ENCODE measurements at places on chromosomes 3 and 15.

DNA sequence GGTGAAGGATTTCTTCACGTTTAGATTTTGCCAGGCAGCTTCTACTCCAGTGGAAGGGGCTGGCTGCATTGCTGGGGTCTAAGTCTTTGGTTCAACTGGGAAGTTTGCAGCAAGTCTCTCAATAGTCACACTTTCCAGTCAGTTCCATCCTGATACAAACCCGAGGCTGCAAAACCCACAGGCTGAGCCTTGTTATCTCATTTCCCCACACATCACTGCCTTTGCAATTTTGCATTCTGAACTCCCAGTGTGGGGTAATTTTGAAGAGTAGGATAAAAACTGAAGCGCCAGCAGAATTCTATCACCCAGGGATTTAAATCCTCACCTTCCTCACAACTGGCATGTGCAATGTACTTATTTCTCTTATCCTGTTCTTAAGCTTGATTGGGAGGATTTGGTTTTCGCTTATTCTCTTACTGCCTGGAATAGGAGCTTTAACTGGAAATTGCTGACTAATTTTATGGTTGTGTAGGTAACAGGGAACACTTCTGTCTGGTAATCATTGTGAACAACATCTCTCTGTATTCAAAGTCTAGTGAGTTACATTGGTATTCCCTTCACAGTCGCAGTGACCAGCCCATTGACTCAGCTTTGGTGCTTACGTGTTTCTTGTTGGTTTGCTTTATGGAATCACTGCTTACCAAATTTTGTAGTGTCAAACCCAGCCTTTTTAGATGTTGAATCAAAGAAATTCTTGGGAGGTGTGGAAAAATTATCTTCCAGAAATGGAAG, 142.0 kb upstream of the TOPAZ1 start:
- DNase-seq = no peak

GRCh38 chr3:10935846-10936631, 56.5 kb upstream of the SLC6A1 start:
- DNase-seq = no peak

DNA sequence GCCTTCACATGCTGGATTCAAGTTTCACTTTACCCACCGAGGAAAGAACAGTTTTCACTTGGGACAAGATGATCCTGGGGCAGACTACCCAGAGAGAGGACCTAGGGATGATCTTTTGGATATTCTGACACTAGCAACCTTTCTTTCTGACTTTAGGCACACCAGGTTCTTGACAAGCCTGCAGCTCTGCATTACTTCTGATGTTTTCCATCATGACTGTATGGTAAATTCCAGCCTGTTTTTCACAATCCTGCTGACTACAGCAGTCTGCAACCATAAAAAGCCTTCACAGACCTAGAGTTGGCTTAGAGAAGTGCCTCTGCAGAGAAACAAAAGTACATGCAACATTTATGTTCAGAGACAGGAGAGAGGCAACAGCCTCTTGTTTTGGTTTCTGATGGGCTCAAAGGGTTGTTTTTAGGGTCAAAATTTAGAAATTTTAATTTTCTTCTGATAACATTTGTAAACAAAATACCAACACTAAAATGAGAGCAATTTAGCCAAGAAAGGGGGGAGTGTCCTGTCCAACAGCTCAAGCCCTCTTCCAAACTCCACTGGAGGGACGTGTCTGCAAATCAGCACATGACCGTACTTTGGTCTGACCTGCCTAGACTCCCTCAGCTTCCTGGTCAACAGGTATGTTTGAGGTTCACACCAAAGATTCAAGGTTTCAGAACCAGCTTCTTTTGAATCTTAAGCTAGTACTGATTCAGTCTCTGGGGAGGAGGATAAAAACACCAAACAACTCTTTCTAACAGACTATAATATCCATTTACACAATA, 799 bp downstream of the ABI3BP start:
- no peak for DNase-seq

- DNase-seq = no peak
These were observed 29.5 kb downstream of the KCNAB1 start for GRCh38 chr3:156149876-156150275.

DNA sequence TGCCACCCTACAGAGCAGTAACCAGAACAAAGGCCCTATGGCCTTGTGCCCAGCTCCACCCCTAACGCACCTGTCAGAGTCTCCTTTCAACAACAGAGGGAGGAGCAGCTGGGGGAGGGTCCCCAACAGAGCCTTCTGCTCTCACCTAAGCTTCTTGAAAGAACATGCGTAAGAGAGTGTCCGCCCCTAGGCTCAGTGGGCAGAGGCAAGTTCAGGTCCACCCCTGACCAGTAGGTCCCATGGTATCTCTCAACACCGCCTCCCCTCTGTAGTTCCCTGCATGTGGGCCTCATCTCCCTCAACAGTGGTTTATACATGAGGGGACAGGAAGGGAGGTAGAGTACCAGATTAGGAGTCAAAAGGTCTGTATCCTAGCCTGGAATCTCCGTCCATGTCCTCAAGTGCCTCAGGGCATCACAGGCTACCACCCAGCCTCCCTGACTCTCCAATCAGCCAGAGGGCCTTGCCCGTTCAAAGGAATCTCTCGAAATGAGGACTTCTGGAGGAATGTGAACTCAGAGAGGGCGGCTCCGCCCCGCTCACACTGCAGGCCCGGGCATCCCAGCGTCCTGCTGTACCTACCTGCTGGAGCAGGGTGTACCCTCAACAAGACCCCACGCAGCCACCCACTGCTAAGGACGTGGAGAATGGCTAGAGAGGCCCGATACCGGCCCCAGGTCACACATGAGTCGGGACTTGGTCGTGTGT, 680 bp downstream of the POC1A start:
- peak; percentile 12 for DNase-seq

- no peak for DNase-seq
These were observed 251.1 kb downstream of the CHL1 start for GRCh38 chr3:447671-448070.

- no peak for DNase-seq
These were observed 83.5 kb downstream of the SV2B start for GRCh38 chr15:91183596-91183995.

- no peak for DNase-seq
These were observed 163.6 kb upstream of the PRICKLE2 start for GRCh38 chr3:64388886-64389285.

DNA sequence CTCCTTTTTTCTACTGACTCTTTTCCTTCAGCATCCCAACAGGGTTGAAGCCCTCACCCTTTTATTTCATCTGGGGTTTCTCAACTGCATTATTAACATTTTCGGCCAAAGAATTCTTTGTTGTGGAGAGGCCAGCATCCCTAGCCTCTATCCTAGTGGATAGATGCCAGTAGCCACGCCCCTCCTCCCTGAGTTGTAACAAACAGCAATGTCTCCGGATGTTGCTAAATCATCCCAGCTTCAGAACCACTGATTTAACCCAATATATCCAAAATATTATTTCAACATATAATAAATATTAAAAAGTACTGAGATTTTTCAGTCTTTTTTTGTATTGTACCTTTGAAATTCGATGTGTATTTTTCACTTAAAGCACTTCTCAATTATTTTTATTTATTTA, 2.0 kb upstream of the RNF111 start:
- DNase-seq = no peak

DNA sequence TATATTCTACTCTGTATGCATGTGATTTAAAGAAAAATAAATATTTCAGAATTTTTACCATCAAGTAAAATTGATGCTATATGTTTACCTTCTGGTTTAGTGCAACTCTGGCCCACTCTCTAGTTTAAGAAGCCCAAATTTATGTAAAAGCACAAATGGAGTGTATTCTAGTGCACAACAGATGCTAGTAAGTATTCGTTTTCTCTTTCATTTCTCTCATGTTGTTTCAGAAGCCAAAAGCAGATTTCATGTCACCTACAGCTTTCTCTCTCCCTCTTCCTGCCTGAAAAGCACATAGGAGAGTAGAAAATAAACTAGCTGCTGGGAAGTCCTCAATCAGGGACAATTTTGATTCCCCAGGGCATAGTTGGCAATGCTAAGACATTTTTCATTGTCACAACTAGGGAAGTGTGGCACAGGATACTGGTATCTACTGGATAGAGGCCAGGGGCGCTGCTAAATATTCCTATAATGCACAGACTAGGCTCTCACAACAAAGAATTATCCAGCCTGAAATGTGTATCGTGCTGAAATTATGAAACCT, 147.4 kb upstream of the ARHGEF26 start:
- no peak for DNase-seq

GRCh38 chr3:13460341-13460736, 19.8 kb upstream of the HDAC11 start:
- no peak for DNase-seq

DNA sequence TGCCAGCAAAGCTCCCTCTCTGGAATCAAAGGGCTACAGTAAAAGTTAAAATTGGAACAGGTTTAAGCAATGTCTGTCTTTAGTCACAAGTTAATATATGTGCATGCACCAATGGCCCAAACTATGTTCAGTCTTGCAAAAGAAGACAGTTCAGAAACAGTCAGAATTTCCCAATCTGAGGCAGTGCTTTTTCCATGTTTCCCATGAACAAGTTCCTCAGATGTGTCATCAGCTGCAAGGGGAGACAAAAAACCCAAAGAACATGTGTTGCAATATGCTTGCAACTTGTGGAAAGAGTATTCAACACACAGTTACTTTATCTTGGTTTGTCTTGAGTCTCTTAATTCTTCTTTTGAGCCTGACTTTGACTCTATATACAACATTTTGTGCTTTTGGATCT, 148.4 kb downstream of the USP13 start:
- no peak for DNase-seq

- no peak for DNase-seq
These were observed 451.0 kb downstream of the MFSD1 start for GRCh38 chr3:159252772-159253384.

DNA sequence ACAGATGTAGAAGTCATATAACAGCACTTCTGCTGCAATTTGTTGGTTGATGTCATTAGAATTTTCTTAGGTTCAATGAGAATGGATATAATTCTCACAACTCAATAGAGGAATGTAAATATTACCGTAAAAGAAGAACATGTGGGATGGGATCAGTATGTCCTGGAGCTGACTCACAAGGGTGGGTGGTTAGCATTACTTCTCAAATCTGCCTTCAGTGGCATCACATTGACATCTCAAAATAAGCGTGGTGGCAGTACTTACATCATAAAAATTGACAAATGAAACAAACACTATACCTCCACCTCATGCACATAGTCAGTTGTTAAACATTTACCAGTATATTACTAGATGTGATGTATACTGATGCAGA, 1068.0 kb upstream of the CADM2 start:
- DNase-seq = no peak

DNA sequence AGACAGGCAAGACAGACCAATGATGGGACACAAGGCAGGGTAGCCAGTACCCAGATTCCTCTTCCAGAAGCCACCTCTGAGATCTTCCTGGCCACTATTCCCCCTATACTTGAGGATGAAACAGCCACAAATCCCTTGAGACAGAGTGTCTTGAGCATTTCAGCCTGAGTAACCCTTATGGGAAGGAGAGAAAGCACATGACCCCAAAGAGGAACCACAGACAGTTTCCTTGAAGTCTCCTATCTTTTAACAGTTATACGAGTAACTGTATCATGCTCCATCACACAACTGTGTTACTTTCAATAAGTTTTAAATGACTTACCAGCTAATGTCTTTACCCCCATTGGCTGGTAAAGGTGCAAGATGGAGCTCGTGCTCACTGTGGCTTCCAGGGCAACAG, 9.3 kb downstream of the VIPR1 start:
- no peak for DNase-seq

DNA sequence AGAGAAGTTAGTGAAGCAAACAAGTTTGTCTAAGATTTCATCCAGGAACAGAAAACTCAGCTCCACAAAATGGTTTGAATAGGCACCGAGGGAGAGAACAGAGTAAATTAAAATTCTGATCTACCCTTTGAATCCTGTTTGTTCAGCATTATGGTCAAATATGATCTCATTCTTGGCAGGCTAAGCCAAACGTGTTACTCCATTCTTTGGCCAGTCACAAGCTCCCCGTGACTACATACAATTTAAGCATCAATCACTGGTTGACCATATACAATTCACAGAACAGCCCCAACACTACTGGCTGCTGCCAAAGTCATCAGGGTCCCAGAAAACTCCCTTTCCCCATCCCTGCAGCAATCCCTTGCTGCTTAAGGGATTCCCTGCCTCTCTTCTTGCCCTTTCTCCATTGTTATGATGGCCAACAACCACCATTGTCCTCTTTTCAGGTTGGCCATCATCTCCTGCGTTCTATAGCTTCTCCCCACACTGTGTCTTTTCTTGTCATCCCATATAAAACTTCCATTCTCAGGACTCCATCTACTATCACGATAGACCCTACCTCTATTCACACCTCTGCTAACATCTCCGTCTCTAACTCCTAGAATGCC, 46.3 kb downstream of the GOLIM4 start:
- DNase-seq = no peak

DNA sequence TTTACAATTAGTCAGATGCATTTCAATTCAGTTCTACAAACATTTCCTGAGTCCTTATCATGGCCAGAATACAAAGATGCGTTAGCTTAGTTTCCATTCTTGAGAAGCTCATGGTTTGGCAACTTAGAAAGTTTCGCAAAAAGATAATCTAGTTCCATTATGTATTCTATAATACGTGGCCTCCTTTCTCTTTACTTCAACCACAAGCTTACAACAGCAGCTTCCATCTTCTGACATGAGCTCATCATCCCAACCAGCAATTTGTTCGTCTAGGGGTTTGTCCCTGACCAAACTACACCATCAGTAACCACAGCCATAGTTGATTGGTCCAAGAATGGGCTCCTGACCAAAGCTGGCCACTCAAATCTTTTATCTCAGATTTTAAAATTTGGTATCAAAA, 267.6 kb upstream of the TBC1D5 start:
- no peak for DNase-seq

All from hematopoietic multipotent progenitor cell treated with erythropoietin and hydrocortisone succinate and interleukin-3 and kit ligand, for 15 days (in vitro differentiated cells).